ENCODE measurements at places on chromosomes 4 and X. TPM values are rescaled to one million over a fixed set of nuclear protein-coding genes. Genes with fewer than 3 reads are reported as not detected.
A peak's percentile ranks its signal among the peaks of the same experiment; 100 is the strongest.

- DNase-seq: no peak
- no peak overlapping the region for H3K27ac ChIP-seq
Observed at GRCh38 chrX:45003085-45003484, 130.1 kb downstream of the KDM6A start.

DNA sequence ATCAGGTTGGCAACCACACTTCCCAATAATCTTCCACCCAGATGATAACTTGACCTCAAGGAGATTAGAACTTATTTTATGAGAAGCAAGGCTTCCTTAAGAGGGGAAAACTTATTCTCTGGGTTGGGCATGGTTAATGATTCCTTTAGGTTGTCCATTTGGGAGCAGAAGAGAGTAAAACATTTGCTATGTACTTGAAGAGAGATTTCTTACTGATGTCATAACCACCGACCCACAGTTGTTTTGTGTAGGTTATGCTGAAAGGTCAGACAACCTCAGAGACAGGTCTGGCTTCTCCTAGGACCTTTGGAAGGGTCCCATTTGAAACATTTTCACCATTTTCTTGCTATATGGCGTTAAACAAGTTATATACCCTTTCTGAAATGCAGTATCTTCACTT is 56.1 kb downstream of the FAM114A1 start:
- no peaks in the 10 kb centered on the region for H3K27me3 ChIP-seq
- H3K27ac ChIP-seq: no peak overlapping the region
- DNase-seq: no peak
- no peak overlapping the region for H3K4me3 ChIP-seq

DNA sequence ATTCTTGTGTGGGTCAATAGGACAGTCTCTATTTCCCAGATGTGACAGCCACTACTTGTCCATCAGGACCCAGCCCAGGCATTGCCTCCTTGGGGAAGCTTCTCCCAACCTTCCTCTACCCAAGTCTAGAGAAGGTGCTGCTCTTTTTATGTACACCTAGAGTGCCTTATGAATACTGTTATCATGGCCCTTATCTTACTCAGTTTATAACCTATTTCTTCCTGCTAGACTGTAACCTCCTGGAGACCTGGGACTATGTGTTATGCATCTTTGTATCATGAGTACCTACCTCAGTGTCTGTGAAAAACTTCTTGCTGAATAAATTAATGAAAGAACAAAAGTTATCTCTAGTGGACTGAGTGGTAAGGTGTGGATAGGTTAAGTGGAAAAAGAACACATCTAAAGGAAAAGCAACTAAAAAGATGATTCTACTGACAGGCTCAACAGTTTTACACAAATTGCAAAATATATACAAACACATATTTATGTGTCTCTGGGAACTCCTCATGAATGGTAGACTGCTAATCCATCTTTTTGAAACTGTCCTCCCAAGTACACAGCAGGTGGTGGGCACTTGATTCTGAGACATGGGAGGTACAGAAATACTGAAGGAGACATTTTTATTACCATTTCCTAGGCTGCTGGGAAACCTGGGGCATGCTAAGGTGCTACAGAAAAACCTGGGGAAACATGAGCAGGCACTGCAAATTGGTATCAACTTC is 106.6 kb downstream of the SH3RF1 start:
- H3K4me1 ChIP-seq: peaks cover 34% of the 10 kb centered on the region
- no peaks in the 10 kb centered on the region for H3K36me3 ChIP-seq
- no peak overlapping the region for H3K4me3 ChIP-seq
- DNase-seq: peak; percentile 28

DNA sequence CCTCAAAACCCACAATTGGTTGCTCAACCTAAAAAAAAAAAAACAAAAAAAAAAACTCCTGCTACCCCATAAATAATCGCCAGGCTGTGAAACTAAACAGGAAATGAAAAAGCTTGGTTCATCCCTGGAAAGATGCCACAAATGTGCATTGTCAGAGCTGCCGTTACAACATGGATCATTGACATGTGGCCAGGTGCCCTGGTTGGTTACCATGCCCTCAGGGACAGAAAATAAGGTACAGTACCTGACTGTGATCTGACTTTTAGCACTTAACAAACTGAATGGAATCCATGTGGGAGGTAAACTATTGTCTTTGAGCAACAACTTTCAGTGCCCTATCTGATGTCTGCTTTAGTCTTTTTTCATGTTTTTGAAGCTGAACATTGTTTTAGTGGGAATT is 118.0 kb upstream of the RPL34 start:
- no peaks in the 10 kb centered on the region for H3K4me1 ChIP-seq
- H3K36me3 ChIP-seq: no peaks in the 10 kb centered on the region
- DNase-seq: no peak

- H3K36me3 ChIP-seq: no peaks in the 10 kb centered on the region
- DNase-seq: peak; percentile 62
- no peaks in the 10 kb centered on the region for H3K4me1 ChIP-seq
- no peaks in the 10 kb centered on the region for H3K27me3 ChIP-seq
Observed at GRCh38 chr4:8067274-8067936, 91.2 kb downstream of the ABLIM2 start.

DNA sequence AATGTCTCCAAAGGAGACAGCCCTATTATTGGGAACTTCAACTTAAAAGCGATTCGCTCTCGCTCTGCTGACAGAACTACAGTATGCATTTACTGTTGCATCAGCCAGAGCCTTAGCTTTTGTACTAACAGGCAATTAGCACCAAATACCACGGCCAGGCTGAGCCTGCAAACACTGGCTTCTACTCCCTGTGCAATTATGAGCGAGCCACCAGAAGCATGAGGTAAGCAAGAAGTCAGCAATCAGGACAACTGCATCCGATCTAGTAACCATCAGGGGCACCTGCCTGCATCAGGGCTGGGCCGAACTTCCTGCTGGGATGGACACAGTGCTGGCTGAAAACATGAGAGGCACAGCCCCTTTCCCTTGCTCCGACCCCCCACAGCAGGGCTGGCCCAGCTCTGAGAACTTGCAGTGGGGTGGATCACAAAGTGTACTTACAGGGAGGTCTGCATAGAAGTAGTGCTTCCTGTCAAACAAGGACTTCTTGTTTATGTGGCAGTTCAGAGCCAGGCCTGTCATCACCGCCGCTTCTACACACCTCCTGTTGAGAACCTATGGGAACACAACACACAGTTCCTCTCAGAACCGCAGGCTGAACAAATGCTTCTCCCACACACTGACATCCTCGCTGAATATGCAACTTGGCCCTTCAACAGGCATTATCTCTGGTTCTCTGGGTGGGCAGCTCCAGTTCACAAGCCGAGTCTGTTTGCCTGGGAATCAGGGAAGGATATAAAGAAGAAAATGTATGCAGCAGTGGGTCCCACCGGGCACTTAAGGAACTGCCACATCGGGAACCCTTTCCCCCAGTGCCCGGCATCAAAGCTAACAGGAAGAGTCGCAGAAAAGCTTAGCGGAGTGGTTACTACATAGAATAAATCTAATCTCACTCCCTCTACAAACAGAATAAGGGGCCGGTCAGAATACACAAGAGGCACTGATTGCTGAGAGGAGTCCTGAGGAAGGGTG is 41.5 kb downstream of the GATB start:
- H3K27me3 ChIP-seq: no peaks in the 10 kb centered on the region
- H3K4me3 ChIP-seq: no peak overlapping the region
- H3K36me3 ChIP-seq: no peaks in the 10 kb centered on the region
- no peaks in the 10 kb centered on the region for H3K4me1 ChIP-seq

GRCh38 chr4:107999932-108000539 is 10.3 kb downstream of the HADH start:
- no peaks in the 10 kb centered on the region for H3K36me3 ChIP-seq
- H3K27me3 ChIP-seq: no peaks in the 10 kb centered on the region
- H3K4me3 ChIP-seq: no peak overlapping the region
- no peak for DNase-seq
- H3K27ac ChIP-seq: no peak overlapping the region
- H3K4me1 ChIP-seq: no peaks in the 10 kb centered on the region

- no peak for DNase-seq
- no peaks in the 10 kb centered on the region for H3K27me3 ChIP-seq
- peaks cover 35% of the 10 kb centered on the region for H3K4me1 ChIP-seq
- no peaks in the 10 kb centered on the region for H3K36me3 ChIP-seq
- H3K27ac ChIP-seq: peak overlapping the region; percentile 79
- peak overlapping the region; percentile 51 for H3K4me3 ChIP-seq
Observed at GRCh38 chr4:158805635-158806471, 37.0 kb downstream of the FNIP2 start.

DNA sequence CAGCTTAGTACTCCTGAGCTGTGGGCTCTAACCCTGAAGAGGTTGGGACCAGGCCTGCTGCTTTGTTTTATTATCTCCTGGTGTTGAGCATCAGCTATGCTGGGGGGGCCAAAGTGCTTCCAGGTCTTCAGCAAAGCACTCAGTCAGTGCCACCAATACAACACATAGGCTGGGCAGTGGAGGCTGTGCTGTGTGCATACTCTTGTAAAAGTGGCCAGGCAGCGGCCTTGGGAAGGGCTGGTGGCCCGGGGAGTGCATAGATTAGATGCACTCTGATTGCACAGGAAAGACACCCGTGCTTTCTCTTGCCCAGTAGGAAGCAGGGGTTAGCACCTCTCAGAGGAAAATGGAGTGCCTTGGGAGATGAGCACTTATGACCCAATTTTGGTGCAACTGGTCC is 534.0 kb downstream of the ARAP2 start:
- DNase-seq: no peak
- no peak overlapping the region for H3K27ac ChIP-seq
- H3K4me3 ChIP-seq: no peak overlapping the region
- H3K4me1 ChIP-seq: no peaks in the 10 kb centered on the region
- H3K36me3 ChIP-seq: no peaks in the 10 kb centered on the region

- no peaks in the 10 kb centered on the region for H3K4me1 ChIP-seq
- no peak overlapping the region for H3K27ac ChIP-seq
- H3K4me3 ChIP-seq: no peak overlapping the region
Observed at GRCh38 chr4:56531149-56531770, 25.7 kb downstream of the ARL9 start.

- no peak overlapping the region for H3K27ac ChIP-seq
- no peaks in the 10 kb centered on the region for H3K27me3 ChIP-seq
- DNase-seq: no peak
- no peak overlapping the region for H3K4me3 ChIP-seq
- H3K36me3 ChIP-seq: no peaks in the 10 kb centered on the region
Observed at GRCh38 chrX:19176901-19177630, 54.8 kb upstream of the ADGRG2 start.

GRCh38 chrX:136203951-136204350 is 47.2 kb downstream of the MAP7D3 start:
- H3K27me3 ChIP-seq: peaks cover 2% of the 10 kb centered on the region
- no peak for DNase-seq
- no peak overlapping the region for H3K4me3 ChIP-seq
- H3K27ac ChIP-seq: peak overlapping the region; percentile 65

DNA sequence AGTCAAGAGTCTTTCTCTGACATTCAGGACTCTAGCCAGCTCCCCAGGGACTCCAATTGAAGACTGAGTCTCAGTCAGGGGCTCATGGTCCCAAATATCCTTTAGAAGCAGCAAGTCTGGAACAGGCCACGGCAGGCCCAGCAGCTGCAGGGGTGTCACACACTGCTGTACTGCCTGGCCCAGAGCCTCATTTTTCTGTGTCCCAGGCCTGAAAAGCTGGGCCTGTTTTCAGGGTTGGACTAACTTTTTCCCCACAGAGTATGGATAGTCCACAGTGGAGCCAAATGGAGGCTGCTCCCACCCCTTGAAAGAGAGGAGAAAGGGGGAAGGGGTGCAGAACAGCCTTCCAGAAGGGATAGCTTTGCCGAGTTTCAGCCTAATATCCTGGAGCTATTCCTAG is 146.8 kb upstream of the NALF2 start:
- H3K27ac ChIP-seq: no peak overlapping the region
- no peak overlapping the region for H3K4me3 ChIP-seq
- no peak for DNase-seq
- H3K4me1 ChIP-seq: no peaks in the 10 kb centered on the region

GRCh38 chrX:49753691-49754090 is 57.9 kb upstream of the PAGE1 start:
- H3K4me3 ChIP-seq: no peak overlapping the region
- H3K36me3 ChIP-seq: no peaks in the 10 kb centered on the region
- H3K4me1 ChIP-seq: no peaks in the 10 kb centered on the region
- no peak overlapping the region for H3K27ac ChIP-seq
- no peak for DNase-seq

NLGN3 gene
- total RNA-seq: 0.82 TPM

L1CAM gene
- 71.9 TPM for total RNA-seq

RNF175 gene
- total RNA-seq: 0.25 TPM

KDR gene
- 28.8 TPM for total RNA-seq

STS gene
- total RNA-seq: 13.4 TPM

AIFM1 gene
- total RNA-seq: 55.0 TPM

CRMP1 gene
- 0.66 TPM for total RNA-seq

MAGED4 gene
- 1.9 TPM for total RNA-seq

CLDN22 gene
- not detected for total RNA-seq

Measured in kidney (tissue), 22 donors.